ENCODE measurements at places on chromosomes 6 and 20.

DNA sequence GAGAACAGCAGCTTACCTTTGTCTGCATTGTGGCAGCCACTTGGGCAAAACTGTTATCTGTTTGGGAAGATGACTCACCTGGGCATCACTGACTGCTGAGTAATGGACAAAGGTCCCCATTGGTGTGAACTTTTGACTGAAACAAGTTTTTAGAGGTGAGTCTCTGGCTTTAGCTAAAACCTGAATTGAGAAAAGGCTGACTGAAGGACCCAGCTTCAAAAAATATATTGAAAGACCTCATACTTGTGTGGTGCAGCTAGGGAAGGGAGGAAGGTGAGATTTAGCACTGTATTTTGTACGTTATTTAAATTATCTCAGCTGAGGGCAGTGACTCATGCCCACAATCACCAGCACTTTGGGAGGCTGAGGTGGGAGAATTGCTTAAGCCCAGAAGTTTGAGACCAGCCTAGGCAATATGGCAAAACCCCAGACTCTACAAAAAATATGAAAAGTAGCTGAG is 4.5 kb upstream of the CITED2 start:
- no peak for DNase-seq

GRCh38 chr20:48401359-48401758 is 426.4 kb downstream of the PREX1 start:
- no peak for DNase-seq

GRCh38 chr6:20302702-20303251 is 90.5 kb upstream of the MBOAT1 start:
- no peak for DNase-seq

- DNase-seq = no peak
Observed at GRCh38 chr6:20744911-20745557, 210.8 kb downstream of the CDKAL1 start.

GRCh38 chr6:11722805-11723631 is 55.6 kb downstream of the ADTRP start:
- DNase-seq = no peak

GRCh38 chr20:44785768-44786167 is 24.6 kb downstream of the RIMS4 start:
- DNase-seq = no peak

DNA sequence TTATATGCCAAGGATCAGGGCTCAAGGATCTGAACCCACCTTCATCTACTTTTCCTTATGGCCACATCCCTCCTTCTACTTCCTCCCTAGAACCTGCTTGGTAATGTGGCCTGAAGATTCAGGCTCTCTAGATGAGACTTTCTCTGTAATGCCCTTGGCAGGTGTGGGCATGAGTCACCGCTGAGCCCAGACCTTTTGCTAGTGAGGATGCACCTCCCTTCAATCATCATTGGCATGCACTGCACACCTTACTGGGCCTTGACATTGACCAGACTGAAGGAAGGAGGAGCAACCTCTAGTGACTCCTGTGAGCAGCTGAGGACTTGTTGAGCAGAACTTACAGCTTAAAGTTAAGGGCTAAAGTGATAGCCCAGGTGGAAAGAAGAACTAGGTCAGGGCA is 405.3 kb downstream of the MAFB start:
- DNase-seq = no peak

DNA sequence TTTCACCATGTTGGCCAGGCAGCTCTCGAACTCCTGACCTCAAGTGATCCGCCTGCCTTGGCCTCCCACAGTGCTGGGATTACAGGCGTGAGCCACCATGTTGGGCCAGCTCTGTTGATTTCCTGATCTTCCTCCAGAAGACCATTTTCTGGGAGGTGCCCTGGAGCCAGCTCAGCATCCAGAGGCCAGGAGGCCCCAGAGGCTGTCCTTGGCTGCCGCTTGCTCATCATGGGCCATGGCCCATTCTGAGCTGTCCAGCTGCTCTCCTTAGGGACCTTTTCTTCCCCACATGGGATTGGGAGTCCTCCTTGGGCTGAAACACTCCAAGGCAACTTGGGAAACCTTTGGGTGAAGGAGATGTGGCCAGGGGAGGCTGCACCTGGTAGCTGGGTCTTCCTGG is 15.4 kb downstream of the LRRC73 start:
- DNase-seq = no peak

GRCh38 chr6:28542440-28543296 is 17.0 kb downstream of the GPX5 start:
- DNase-seq = no peak

- no peak for DNase-seq
Observed at GRCh38 chr6:118700531-118700930, 49.1 kb upstream of the CEP85L start.

All from pulmonary artery endothelial cell (primary cell).